Vagina (tissue), 2 donors: ENCODE measurements at places on chromosomes 4 and X.
A peak's percentile ranks its signal among the peaks of the same experiment; 100 is the strongest.

- H3K36me3 ChIP-seq: no peaks in the 10 kb centered on the region
- peaks cover 33% of the 10 kb centered on the region for H3K4me1 ChIP-seq
- DNase-seq: no peak
- peak overlapping the region; percentile 91 for H3K27ac ChIP-seq
- no peaks in the 10 kb centered on the region for H3K27me3 ChIP-seq
These were observed 626 bp upstream of the CEP135 start for GRCh38 chr4:55947912-55948725.

GRCh38 chr4:6275898-6276806, 6.5 kb downstream of the WFS1 start:
- peak overlapping the region; percentile 73 for H3K27ac ChIP-seq
- no peaks in the 10 kb centered on the region for H3K27me3 ChIP-seq
- no peak for DNase-seq
- no peaks in the 10 kb centered on the region for H3K36me3 ChIP-seq
- peaks cover 98% of the 10 kb centered on the region for H3K4me1 ChIP-seq

GRCh38 chrX:17882680-17883079, 21.6 kb upstream of the RAI2 start:
- no peak overlapping the region for H3K27ac ChIP-seq
- H3K4me3 ChIP-seq: no peak overlapping the region
- H3K4me1 ChIP-seq: no peaks in the 10 kb centered on the region

- no peaks in the 10 kb centered on the region for H3K4me1 ChIP-seq
- H3K36me3 ChIP-seq: no peaks in the 10 kb centered on the region
- no peak overlapping the region for H3K27ac ChIP-seq
- no peak for DNase-seq
- H3K4me3 ChIP-seq: no peak overlapping the region
These were observed 1689.5 kb upstream of the PCDH10 start for GRCh38 chr4:131459430-131460101.

GRCh38 chrX:40227125-40227524, 129.4 kb upstream of the BCOR start:
- H3K4me1 ChIP-seq: no peaks in the 10 kb centered on the region
- H3K27ac ChIP-seq: no peak overlapping the region
- H3K27me3 ChIP-seq: no peaks in the 10 kb centered on the region
- H3K4me3 ChIP-seq: no peak overlapping the region

DNA sequence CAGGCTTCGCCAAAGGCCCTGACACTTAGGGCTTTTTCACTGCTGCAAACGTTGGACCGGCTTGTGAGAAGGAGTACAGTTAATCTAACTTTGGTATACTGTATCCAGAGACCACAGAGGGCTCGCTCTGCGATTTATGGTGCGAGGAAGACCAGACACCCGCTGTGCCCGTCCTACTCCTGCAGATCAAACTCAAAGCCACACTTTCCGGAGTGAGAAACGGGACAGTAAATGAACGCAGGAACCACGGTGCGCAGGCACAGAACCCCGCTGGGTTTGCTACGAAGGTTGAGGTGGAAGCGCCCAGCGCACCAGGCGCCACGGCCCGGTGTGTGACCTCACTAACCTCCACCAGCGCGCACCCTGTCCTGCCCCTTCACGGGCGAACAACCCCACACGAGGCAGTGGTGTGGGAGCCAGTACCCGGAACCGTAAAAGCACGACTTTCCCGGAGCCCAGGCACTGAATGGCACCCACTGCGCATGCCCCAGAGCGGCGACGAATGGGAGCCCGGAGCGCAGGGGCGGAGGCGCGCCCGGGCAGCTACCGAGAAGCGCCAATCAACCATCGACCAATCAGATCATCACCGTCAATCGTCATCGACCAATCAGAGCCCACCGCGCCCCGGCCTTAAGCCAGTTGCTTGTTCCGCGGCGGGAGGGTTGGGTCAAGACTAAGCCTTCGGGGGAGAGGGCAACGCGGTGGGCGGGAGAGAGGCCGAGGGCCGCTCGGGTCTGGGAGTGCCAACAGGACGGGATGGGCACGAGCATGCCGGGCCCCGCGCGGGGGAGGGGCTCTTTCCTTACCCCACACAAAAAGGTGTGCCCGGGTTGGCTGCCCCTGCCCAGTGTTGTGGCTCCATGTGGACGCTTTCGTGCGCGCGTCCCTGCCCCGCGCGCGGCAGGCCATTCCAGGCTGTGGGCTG, 21.3 kb upstream of the WDR45 start:
- H3K4me3 ChIP-seq: peak overlapping the region; percentile 44
- H3K27me3 ChIP-seq: no peaks in the 10 kb centered on the region
- no peaks in the 10 kb centered on the region for H3K36me3 ChIP-seq
- peaks cover 5% of the 10 kb centered on the region for H3K4me1 ChIP-seq
- no peak for DNase-seq

GRCh38 chr4:6728320-6729029, 12.5 kb downstream of the BLOC1S4 start:
- H3K4me1 ChIP-seq: peaks cover 32% of the 10 kb centered on the region
- H3K4me3 ChIP-seq: no peak overlapping the region
- H3K27me3 ChIP-seq: no peaks in the 10 kb centered on the region
- no peak for DNase-seq
- no peaks in the 10 kb centered on the region for H3K36me3 ChIP-seq

DNA sequence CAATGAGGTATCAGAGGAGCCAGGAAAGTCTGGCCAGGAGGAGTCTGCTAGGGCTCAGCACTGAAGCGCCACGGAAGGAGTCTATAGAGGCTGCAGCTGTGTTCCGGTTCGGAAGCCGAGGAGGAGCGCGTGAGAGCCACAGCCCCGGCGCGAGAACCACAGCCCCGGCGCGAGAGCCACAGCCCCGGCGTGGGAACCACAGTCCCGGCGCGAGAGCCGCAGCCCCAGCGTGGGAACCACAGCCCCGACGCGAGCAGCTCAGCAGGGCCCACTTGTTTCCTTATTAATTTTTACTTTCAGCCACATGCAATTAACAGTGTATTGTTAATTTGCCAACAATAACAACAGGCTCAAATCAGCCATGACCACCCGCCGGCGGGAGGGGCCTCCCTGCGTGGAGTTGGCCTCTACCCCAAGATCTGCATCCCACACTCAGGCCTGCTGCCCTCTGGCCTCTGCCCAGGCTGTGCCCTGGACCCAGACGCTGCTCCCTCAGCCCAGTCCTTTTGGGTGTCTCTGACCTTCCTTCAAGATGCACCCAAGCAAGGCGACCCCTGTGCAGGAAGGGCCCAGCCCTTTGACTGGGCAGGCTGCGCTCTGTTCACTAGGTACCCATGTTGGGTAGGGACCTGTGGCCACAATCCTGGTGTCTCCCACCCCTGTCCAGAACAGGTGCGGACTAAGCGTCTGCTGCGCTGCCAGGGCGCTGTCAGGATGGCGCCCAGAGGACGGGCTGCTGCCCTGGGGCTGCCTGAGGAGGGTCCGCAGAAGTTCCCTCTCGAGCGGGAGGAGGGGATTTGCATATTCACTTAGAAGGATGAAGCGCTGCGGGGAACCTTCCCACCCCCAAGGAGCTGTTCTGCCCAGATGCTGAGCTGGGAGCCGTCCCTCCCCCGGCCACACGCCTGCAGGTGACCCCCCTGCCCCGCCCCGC, 113.8 kb downstream of the ADRA2C start:
- H3K4me3 ChIP-seq: no peak overlapping the region
- no peak for DNase-seq
- no peak overlapping the region for H3K27ac ChIP-seq
- H3K4me1 ChIP-seq: peaks cover 14% of the 10 kb centered on the region
- H3K27me3 ChIP-seq: no peaks in the 10 kb centered on the region

- no peaks in the 10 kb centered on the region for H3K36me3 ChIP-seq
- no peak overlapping the region for H3K27ac ChIP-seq
- H3K4me3 ChIP-seq: no peak overlapping the region
These were observed 57.5 kb upstream of the FAM47C start for GRCh38 chrX:36950495-36951253.

DNA sequence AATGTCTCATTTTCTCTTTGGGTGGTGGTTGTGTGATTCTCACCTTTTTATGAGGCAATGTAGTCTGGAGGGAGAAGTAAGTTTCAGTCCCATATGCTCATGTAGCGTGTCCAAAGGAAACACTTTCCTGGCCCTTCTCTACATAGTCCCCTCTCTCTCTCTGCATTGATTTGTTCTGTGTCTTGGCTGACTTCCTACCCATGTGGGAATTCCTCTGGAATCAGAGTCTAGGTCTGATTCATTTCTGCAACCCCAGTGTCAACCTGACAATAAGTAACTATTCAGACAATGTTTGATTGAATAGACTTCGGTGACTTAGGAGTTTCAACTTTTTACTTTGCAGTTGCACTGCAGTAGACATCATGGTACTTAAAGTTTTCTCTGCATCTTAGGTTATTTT, 2.7 kb upstream of the ALAS2 start:
- no peaks in the 10 kb centered on the region for H3K4me1 ChIP-seq
- DNase-seq: no peak
- no peak overlapping the region for H3K4me3 ChIP-seq
- no peak overlapping the region for H3K27ac ChIP-seq
- no peaks in the 10 kb centered on the region for H3K36me3 ChIP-seq

- no peaks in the 10 kb centered on the region for H3K36me3 ChIP-seq
- H3K27ac ChIP-seq: peak overlapping the region; percentile 19
- H3K4me1 ChIP-seq: peaks cover 6% of the 10 kb centered on the region
- H3K4me3 ChIP-seq: no peak overlapping the region
These were observed 6.6 kb downstream of the PF4V1 start for GRCh38 chr4:73859614-73860088.

- no peaks in the 10 kb centered on the region for H3K4me1 ChIP-seq
- no peak overlapping the region for H3K27ac ChIP-seq
- no peaks in the 10 kb centered on the region for H3K27me3 ChIP-seq
- DNase-seq: no peak
- H3K36me3 ChIP-seq: no peaks in the 10 kb centered on the region
These were observed 54.5 kb downstream of the POLA1 start for GRCh38 chrX:24748196-24748595.

GRCh38 chr4:165403637-165404036, 24.8 kb downstream of the CPE start:
- no peaks in the 10 kb centered on the region for H3K36me3 ChIP-seq
- no peak for DNase-seq
- H3K27ac ChIP-seq: no peak overlapping the region
- no peaks in the 10 kb centered on the region for H3K27me3 ChIP-seq
- no peak overlapping the region for H3K4me3 ChIP-seq

- no peak overlapping the region for H3K27ac ChIP-seq
- H3K36me3 ChIP-seq: no peaks in the 10 kb centered on the region
- DNase-seq: no peak
- H3K4me3 ChIP-seq: no peak overlapping the region
These were observed 562.9 kb upstream of the MAGEB2 start for GRCh38 chrX:29652484-29652883.
